ENCODE measurements at places on chromosomes 16 and 17.

DNA sequence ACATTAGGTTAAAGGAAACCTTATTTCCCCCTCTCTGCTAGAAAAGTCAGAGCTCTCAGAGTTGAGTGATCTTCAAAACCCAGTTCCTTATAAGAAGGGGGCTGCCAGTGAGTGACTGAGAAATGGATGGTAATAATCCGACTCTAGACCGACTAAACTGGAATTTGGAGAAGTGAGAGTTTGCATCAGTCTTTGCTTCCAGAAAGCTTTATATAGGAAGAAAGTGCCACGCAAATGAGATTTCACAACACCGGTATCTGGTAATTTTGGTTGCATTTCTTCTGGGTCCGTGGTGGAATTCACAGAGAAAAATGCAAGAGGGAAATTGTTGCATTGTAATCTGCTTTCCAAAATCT, 271.4 kb downstream of the MAF start:
- no peak for DNase-seq

GRCh38 chr16:53768167-53768566, 64.2 kb downstream of the FTO start:
- DNase-seq: no peak

- peak; percentile 24 for DNase-seq
Observed at GRCh38 chr17:76145231-76146052, 4.4 kb upstream of the FOXJ1 start.

DNA sequence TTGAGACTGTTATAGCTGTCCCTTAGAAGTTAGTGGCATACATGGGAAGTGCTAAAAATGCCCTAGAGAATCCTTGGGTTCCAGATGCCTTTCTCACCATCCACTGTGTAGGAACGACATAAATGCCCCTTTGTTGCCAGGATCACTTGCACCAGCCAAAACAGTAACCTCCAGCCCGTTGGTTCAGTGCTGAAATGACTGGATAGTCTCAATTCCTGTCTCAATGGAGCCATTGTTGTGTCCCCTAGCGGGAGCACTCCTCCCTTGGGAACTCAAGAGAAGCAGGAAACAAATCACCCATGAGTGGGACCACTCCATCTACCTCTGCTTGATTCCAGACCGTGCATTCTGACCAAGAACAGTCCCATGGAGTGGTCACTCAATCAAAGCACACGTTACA, 23.1 kb downstream of the MPHOSPH6 start:
- no peak for DNase-seq

- no peak for DNase-seq
Observed at GRCh38 chr16:9362050-9362449, 270.6 kb downstream of the HAPSTR1 start.

GRCh38 chr16:82995924-82996441, 369.2 kb downstream of the CDH13 start:
- peak; percentile 73 for DNase-seq

DNA sequence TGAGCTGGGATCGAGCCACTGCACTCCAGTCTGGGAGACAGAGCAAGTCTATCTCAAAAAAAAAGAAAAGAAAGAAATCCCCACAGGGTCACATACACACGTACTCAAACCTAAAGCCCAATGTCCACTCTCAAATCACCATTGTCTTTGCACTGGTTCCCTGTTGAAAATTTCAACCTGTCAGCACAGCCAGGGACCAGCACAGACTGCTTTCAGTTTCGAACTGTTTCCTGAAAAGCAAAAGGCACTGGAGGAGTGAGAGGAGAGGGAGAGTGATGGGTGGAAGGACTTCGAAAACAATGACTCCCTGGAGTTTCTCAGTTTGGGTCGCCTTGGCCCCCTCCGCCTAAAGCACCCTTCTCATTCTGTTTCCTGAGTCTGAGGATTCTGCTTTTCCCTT, 9.0 kb upstream of the CD300C start:
- DNase-seq: no peak

DNA sequence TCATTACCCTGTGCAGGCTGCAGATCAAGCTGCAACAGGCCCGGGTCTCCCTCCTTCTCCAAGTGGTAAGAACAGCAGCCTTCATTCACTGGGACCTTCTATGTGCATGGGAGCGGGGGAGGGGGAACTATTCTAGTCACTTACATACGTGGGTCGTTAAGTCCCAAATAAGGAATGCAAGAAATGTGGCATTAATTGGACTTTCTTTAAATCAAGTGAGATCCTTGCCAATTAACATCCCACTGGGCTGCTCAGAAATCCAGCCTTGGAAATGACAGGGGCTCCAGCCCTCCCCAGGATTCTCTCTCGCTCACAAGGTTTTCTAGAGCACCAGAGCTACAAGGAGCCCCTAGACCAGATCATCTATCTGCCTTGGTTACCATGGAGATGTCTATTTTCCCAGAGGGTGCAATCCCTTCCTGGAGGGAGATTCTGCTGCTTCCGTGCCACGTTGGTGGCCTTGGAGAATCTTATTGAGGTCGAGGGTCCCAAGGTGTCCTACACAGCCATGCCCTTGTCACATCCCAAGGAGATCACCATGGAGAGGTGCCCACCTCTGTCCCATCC, 5.2 kb upstream of the EIF1 start:
- DNase-seq: no peak

DNA sequence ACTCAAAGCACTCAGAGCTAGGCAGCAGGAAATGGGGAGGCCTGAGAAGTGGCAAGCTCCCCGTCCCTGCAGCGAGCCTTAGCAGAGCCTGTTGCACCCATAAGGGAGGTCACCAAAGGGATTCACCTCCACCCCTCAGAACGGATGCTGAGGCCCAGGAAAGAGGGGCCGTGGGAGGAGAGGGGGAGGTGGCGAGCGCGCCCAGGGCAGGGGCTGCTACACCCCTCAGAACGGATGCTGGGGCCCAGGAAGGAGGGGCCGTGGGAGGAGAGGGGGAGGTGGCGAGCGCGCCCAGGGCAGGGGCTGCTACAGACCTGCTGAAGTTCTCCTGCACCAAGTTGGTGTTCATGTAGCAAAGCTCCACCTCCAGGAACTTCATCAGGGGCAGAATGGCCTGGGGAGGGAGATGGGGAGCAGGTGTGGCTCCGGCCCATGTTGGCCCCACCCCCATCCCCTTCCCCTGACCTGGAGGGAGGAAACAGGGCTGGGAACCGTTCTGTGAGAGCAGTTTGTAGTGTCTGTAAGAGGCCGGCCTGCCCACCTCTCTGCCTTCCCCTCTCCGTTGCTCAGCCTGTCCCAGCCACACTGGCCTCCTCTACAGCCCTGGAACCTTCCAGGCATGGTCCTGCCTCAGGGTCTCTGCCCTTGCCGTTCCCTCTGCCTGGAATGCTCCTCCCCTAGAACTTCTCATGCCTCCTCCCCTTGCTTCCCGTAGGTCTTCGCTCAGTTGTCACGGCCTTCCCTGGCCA, 11.4 kb downstream of the UNC13D start:
- no peak for DNase-seq

- DNase-seq: peak; percentile 90
Observed at GRCh38 chr17:28925912-28926365, 23.1 kb upstream of the DHRS13 start.

- no peak for DNase-seq
Observed at GRCh38 chr16:89598199-89598598, 15.2 kb upstream of the DPEP1 start.

GRCh38 chr16:86455116-86455515, 55.2 kb upstream of the FOXF1 start:
- DNase-seq: no peak

DNA sequence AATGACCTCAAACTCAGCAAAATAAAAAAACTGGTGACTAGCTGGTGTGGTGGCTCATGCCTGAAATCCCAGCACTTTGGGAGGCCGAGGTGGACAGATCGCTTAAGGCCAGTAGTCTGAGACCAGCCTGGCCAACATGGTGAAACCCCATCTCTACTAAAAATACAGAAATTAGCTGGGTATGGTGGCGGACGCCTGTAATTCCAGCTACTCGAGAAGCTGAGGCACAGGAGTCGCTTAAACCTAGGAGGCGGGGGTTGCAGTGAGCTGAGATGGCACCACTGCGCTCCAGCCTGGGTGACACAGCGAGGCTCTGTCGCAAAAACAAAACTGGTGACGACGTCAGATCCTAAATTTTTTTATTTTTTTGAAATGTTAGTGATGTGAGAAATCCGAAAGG, 82.6 kb upstream of the TOB1 start:
- no peak for DNase-seq

GRCh38 chr17:66713533-66714042, 121.3 kb upstream of the CACNG5 start:
- DNase-seq: no peak

- peak; percentile 94 for DNase-seq
Observed at GRCh38 chr17:44152875-44153274, 11.1 kb downstream of the HROB start.

DNA sequence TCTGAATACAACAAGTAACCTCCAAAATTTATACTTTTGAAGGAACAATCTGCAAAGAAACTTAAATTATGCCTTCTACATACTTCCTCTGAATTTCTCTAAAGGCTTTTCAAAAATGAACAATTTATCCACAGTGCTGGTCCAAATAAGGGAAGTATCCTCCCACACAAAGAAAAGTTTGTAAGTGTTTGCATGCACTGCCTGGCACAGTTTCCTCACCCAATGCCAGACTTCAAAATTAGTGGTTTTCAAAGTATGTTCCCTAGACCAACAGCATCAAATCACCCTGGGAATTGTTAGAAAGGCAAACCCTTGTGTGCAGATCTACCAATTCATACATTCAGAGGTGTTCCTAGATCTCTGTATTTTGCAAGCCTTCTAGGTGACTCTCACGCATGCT, 82.5 kb downstream of the PCTP start:
- no peak for DNase-seq

DNA sequence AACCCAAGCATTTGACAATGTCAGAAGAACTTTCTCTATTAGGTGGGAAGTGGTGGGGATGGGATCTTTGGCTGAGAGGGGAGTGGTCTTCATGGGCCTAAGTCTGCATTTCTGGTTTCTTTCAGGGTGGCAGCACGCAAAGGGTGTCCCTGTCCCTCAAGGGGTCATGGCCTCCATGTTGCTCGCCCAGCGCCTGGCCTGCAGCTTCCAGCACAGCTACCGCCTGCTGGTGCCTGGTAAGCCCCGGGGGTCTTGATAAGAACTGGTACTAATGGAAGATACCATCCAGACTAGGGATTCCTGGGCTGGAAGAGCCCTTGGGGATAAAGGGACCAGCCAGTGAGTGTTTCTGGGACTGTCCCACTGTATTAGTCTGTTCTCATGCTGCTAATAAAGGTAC, 61.2 kb downstream of the ABAT start:
- no peak for DNase-seq

GRCh38 chr17:52178012-52178411, 19.5 kb upstream of the CA10 start:
- no peak for DNase-seq

GRCh38 chr17:38900978-38901656, 24.3 kb upstream of the LASP1NB start:
- DNase-seq: peak; percentile 94

DNA sequence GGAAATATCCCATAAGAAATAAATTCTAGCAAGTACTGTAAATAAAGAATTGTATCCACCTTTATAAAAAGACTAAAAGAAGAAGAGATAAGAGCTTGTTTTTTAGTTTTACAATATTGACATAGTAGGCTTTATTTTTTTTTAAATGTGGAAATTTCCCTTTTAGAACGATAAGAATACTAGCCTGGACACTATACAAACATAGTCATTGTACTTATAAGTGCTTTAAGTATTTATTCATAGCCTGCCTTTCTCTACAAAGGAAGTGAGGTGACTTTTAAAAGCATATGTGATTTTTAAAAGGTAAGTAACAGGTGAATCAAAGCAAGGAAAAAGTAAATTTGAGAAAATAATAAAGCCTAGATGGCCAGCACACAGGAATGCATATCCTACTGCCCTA, 17.7 kb downstream of the TOX3 start:
- DNase-seq: no peak

- DNase-seq: no peak
Observed at GRCh38 chr17:29063992-29064391, 21.1 kb downstream of the PIPOX start.

DNA sequence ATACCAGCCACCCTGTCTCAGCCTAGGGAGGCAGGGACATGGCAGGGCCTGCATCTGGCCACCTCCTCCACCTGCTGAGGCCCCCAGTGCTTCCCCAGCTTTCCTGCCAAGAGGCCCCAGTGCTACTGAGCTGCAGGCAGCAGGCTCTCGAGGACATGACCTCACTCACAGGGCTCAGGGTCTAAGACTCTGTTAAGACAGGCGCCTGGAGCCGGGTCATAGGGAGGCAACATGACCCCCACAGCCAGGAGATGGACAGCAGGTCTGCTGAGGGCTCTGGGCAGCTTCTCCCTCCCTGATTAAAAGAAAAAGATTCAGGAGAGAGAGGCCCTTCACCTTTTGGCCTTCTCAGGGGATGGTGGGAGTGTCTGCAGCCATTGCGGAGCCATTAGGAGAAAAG, 23.2 kb upstream of the FASN start:
- DNase-seq: no peak

- DNase-seq: no peak
Observed at GRCh38 chr17:60455378-60455777, 33.1 kb downstream of the CHCT1 start.

DNA sequence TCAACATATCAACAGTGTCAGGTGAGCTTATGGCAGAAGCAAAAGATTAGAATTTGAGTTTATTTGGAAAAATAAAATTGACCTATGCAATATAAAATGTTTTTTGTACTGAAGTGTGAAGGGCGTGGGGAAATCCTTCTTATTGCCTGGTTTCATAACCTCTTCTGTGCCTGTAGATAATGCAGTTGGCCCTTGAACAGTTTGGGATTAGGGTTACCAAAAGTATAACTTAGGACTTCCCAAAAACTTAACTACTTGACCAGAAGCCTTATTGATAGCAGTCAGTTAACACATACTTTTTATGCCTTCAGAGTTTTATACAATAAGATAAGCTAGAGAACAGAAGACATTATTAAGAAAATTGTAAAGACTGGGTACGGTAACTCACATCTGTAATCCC, 66.0 kb downstream of the TMC6 start:
- no peak for DNase-seq

GRCh38 chr16:10770907-10771306, 27.3 kb downstream of the NUBP1 start:
- no peak for DNase-seq

DNA sequence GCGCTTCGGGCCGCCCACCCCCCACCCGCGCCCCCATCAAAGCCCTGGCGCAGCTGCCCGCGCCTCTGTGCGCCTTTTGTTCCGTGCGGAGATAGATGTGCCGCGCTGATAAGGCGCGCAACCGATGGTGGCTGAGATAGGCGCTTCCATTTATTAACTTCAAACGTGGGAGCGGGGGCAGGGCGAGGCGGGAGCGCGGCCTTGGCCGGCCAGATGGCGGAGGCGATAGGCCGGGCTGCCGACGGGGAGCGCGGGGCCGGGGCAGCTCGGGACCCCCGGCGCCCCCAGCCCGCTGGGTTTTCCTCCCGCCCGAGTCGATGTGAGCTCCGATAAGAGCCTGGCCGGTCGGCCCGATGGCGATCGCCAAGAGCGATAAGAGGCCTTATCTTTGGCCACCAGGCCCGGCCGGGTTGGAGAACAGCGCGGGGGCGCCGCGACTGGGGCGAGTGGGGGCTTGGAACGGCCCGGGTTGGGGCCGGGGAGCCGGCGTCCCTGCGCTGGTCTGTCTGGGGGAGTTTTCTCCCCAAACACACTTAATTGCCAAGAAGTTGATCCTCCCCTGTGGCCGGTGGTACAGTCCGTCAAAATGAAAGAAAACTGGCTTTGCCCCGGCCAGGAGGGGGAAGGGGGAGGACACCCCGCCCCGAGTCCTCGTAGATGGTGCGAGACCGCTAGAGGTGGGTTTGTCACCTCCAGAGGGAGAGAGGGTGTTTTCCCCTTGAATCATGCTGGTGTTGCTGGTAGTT, 2.7 kb downstream of the ZFPM1 start:
- peak; percentile 48 for DNase-seq

GRCh38 chr17:29129731-29130130, 50.5 kb downstream of the MYO18A start:
- no peak for DNase-seq

- DNase-seq: no peak
Observed at GRCh38 chr17:54932711-54933110, 32.1 kb downstream of the TOM1L1 start.
